ENCODE measurements at places on chromosomes 16 and 17.

GRCh38 chr17:39604911-39605491 lies 2.7 kb downstream of the NEUROD2 start:
- DNase-seq: no peak

- DNase-seq: no peak
These were observed 221.1 kb upstream of the GSE1 start for GRCh38 chr16:85391769-85392583.

DNA sequence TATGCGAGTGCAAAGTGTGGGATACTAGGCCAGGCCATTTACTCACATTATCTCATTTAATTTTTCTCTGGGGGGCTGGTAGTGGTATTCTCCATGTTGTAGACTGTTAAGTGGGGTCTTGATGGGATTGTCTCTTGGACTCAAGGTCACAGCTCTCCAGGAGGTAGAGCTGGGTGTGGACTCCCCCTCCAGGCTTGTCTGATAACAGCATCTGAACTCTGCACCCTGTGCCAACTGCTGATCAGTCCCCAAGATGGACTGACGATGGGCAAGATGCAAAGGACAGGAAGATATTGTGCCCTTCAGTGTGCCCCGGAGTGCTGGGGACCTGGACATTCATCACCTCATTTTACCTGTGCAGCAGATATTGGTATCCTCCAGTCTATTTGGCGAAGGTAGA lies 147.8 kb downstream of the MSI2 start:
- DNase-seq: no peak

GRCh38 chr17:2549392-2550211 lies 37.9 kb upstream of the METTL16 start:
- DNase-seq: no peak

GRCh38 chr17:75925103-75925502 lies 15.7 kb downstream of the FBF1 start:
- DNase-seq: no peak

GRCh38 chr17:75922963-75923874 lies 17.6 kb downstream of the FBF1 start:
- DNase-seq: no peak

GRCh38 chr17:19538095-19539039 lies 4.7 kb downstream of the SLC47A1 start:
- DNase-seq: no peak

GRCh38 chr16:70720425-70721201 lies 34.8 kb upstream of the MTSS2 start:
- no peak for DNase-seq

GRCh38 chr16:64751906-64752305 lies 370.0 kb downstream of the CDH11 start:
- DNase-seq: no peak

- no peak for DNase-seq
These were observed 27.1 kb downstream of the MSI2 start for GRCh38 chr17:57283203-57283971.

DNA sequence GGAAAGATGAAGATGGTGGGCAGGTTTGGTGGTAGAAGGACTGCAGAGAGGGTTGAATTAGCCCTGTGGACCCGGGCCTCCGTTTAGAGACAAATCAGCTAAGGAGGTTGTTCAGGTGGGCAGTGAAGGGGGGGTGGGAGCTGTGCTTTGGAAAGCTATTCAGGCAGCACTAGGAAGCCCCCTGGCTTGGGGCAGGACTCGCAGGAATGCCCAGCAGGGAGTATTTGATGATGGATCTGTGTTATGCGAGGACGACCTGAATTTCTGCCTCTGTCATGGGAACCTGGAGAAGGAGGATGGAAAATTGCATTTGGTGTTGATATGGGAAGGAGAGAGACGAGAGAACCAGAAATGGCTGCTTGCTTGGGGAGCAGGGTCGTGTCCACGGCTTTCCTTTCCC lies 3.5 kb downstream of the SPDYE4 start:
- DNase-seq: no peak

GRCh38 chr17:2292100-2292499 lies 11.5 kb downstream of the SMG6 start:
- DNase-seq: no peak

DNA sequence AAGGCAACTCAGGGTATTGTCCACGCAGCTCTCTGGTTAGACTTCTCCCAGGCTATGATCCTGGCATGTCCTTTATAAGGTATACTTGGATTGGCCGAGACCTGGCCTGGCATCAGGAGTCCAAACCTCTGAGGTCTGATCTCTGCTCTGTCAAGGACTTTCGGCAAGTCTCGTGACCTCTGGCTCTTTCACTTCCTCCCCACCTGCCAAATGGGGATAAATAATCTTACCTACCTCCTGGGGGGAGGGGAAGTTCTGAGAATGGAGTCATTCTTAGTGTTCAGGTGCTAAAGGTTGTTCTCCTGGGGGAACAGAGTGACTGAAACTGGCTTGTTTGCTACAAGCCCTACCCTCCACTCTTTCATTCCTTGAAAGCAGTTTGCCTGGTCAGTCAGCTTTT lies 7.6 kb downstream of the ATXN1L start:
- no peak for DNase-seq

DNA sequence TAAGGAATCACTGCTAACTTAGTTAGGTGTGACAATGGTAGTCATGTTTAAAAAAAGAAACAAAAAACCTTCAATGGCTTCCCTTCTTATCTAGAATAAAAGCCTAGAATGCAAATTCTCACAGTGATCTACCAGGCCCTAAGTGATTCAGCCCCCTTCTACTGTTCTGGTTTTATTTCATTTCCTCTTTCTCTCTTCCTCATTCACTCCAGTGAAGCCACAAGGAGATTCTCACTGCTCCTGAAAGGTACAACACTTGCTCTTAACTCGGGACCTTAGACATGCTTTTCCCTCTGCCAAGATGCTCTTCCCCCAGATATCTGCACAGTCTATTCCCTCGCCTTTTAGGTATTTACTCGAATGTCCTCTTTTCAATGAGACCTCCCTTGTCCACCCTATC lies 3.7 kb downstream of the PIGS start:
- DNase-seq: no peak

- no peak for DNase-seq
These were observed 37.5 kb upstream of the TOM1L1 start for GRCh38 chr17:54863176-54863575.

- no peak for DNase-seq
These were observed 1026.8 kb downstream of the CDH11 start for GRCh38 chr16:64094992-64095634.

DNA sequence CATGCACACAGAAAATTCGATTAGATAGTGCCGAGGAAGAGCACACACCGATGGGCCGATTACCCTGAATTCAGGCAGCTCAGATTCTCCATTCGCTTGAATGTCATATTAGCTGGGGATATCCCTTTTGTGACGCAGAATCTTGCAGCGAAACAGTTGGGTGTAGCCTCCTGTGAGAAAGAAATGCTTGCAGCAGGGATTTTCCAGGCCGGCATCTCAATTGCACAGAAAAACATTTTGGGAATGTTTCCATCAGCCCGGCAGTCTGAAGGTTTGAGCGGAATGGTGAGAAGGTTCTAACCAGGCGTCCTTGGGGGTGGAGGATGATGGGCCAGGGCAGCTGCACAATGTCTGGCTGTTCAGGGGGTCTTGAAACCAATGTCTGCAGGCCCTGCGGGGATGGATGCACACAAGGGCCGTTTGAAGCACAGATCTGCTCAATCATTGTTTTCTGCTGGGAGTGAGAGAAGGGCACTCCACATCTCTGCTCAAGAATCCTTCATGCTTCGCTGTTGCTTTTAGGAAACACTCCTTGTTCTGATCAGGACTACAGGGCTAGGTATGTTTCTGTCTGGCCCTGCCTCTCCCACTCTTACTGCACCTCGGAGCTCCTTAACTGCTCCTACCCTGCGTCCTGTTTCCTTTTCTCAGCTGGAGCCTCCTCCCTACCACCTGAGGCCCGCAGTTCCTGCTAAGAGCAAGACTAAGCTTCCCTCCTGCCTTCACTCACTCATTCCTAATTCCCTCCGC lies 94.6 kb downstream of the CMIP start:
- no peak for DNase-seq
